ENCODE measurements at places on chromosomes 5 and 9.

DNA sequence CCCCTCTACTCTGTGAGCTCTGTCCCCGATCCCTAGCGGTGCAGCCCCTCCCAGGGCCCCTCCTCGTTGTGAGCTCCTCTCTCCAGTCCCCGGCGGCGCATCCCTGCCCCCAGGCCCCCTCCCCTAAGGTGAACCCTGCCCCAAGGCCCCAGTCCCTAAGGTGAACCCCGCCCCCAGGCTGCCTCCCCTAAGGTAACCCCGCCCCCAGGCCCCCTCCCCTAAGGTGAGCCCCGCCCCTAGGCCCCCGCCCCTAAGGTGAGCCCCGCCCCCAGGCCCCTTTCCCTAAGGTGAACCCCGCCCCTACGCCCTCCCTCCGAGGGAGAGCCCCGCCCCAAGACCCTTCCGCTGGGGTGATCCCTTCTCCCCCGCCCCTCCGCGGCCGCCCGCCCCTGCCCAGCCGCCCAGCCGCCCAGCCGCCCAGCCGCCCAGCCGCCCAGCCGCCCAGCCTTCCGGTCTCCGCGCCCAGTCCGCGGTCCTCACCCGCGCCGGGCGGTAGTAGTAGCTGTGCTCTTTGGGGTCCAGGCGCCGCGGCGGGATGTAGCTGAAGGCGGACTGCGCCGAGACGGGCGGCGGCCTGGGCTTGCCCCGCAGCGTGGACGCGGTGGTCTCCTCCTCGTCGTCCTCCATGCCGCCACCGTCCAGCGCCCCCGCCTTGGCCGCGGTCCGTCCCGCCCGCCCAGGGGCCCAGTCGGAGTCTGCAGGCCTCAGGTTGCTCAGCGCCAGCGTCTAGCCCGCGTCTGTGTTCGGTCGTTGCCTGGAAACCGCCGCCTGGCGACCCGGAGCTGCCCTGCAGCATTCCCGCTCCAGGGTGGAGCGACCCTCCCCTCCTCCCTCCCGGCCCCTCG, at the start of gene CFAP90:
Gene CFAP90 (minus strand): TSS at position 739 of the 845 bp plus-strand sequence. CDS start 112 bp downstream, at position 627.
- DNase-seq, result peak; percentile 48

- DNase-seq, result no peak
Observed at GRCh38 chr5:2432076-2432920, 319.2 kb downstream of the IRX2 start.

DNA sequence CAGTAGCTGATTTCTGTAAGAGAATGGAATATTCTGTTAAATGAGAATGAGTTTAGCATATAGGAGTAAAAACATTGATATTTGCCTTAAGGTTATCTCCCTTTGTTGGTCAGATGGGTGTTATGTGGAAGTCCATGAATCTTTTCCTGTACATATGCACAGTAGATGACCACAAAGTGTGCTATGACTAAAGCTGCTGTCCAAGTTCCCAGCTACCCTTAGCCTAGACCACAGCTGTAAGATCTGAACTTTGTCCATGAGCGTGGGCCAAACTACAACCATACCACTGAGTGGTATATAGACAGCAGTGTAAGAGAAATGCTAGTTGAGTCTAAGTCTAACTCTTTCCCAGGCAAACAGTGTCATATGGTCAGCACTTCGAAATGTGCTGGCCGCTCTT, 48.8 kb downstream of the CD180 start:
- DNase-seq, result no peak

- no peak for DNase-seq
Observed at GRCh38 chr9:129335464-129336129, 157.5 kb upstream of the IER5L start.

DNA sequence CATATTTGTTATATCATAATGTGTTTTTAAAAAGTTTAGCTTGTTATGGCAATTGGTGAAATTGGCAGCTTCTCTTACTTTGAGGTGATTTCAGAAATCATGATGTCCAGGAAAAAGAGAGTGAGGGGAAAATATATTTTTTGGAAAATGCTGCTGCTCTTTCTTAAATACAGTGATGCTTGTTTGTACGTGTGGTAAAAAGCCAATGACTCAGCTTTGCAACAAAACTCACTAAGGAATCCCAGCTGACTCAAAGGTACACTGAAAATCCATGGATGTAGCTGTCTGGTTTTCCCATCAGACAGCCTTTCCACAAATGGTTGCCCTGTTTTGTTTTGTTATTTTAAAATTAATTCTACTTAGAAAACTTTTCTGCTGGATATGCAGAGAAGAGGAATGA, 306.4 kb upstream of the PAPPA start:
- no peak for DNase-seq

DNA sequence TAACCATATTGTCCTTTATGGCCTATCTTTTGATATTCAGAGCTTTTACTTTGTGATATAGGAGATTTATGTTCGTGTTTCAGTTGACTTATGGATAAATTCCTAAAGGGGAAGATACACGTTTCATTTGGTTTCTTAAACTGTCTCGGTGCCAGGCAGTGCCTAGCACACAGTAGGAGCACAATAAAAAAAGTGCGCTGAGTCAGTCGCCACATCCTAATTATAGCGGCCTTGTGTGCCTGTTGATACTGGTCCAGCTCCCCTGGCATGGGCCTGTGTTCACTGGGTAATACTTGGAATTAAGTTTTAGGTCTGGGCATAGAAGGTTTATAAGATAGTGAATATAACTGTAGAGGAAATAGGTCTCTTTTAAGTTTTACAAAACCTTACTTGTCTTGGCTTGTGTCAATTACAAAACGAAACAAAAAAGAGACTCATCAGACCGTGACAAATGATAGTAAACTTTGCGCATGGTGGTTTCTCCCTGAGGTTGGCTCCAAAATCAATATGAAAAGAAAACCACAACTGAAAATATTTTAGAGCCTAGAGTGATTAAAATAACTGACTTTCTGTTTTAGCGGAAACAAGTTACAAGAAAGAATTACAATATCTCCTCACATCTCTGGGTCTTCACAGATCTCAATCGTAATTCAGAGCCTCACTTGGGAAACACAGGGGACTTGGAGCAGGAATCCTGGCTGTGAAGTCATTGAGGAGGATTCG, 84.8 kb downstream of the MVB12B start:
- DNase-seq, result peak; percentile 78

DNA sequence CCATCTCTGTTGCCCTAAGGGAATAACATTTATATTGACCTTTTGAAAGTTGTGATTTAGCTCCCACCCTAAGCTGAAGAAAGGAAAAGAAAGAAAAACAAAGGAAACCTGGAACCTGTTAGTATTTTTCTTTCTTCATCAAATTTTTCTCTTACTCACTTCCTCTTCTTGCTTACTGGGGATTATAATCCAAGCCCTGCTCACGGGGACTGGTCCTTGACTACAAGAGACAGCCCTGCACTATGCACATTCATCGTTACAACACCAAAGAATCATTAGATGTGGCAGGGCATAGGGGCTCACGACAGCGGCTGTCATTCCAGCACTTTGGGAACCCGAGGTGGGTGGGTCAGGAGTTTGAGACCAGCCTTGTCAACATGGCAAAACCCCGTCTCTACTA, 37.8 kb upstream of the LPAR1 start:
- no peak for DNase-seq

- no peak for DNase-seq
Observed at GRCh38 chr5:92580814-92581213, 1000.2 kb downstream of the NR2F1-AS1 start.

- DNase-seq, result no peak
Observed at GRCh38 chr5:5622806-5623205, 200.3 kb downstream of the ICE1 start.

- no peak for DNase-seq
Observed at GRCh38 chr5:34499001-34499734, 157.0 kb upstream of the RAI14 start.

GRCh38 chr9:121140162-121140561, 61.5 kb downstream of the RAB14 start:
- DNase-seq, result no peak

- DNase-seq, result no peak
Observed at GRCh38 chr9:91177661-91178280, 183.9 kb downstream of the AUH start.

GRCh38 chr5:141734501-141735229, 52.6 kb upstream of the ARAP3 start:
- no peak for DNase-seq

DNA sequence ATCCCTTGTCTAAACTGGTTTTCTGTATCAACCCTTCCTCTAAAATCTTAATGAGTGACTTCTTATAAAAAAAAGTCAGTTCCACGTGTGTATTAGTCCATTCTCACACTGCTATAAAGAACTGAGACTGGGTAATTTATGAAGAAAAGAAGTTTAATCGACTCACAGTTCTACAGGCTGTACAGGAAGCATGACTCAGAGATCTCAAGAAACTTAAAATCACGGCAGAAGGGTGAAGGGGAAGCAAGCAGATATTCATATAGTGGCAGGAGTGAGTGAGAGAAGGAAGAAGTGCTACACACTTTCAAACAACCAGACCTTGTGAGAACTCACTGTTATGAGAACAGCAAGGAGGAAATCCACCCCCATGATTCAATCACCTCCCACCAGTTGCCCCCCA, 307.8 kb upstream of the ARRDC3 start:
- no peak for DNase-seq

DNA sequence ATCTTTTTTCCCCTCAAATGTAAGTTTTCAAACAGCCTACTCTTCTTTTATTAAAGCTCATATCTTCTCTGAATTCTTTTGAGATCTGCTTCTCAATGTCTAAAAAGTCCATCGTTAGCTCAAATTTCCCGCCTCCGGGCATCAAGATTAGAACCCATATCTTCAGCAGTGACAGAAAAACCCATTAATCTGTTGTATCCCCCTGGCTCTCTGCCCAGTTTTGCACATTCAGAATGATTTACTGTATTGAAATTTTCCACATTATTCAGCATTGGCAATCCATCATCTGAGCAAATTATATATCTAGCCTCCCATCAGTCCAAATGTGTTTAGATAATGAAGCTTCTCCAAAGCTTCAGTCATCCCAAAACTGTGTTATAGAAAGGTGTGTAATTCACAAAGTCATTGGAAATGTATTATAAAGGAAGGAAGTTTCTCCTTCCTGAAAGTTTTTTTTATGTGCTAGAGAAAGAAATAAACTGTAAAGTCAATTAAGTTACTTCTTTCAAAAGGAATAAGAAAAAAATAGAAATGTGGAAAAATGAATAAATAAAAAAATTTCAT, 849.9 kb downstream of the MAT2B start:
- DNase-seq, result no peak

DNA sequence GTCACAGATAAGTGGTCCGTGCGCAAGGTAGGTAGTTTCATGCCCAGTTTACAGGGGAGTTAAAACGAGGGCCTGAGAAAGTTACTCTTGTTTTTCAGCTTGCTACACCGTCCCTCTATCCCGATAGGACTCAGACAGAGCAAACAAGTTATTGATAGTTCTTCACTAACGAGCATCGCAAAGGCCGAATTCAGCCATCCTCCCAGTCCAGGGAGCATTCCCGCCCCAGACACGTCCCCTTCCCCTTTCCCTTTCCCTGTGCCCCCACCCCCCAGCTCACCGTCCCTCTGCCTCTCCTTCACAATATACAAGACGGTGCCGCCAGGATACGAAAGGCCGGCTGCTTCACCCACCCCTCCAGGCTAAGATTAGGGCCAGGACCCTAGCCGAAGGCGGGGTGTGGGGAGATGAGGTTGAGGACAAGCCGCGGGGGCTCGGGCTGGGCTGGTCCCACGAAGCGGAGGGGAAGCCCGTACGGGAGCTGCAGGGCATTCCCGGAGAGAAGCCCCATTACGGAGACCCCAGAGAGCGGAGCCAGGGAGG, 599 bp downstream of the KIAA1191 start:
- no peak for DNase-seq

DNA sequence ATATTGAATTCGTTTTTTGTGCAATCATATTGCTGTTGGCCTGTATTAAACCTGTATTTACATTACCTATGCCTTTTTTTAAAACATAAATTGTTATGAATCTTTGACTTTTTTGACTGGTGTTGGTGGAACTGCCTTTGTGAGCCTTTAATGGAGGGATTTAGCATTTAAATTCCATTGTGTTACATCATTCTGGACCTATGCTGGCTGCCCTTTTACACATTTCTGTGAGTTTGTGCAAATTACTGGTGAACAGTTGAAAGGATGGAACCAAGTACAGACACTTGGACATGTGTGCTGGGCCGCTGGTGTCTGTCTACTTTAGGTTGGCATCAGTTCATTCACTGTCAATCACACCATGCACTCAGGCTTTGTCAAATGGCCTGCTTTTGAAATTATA, 3.4 kb downstream of the SNX18 start:
- no peak for DNase-seq

DNA sequence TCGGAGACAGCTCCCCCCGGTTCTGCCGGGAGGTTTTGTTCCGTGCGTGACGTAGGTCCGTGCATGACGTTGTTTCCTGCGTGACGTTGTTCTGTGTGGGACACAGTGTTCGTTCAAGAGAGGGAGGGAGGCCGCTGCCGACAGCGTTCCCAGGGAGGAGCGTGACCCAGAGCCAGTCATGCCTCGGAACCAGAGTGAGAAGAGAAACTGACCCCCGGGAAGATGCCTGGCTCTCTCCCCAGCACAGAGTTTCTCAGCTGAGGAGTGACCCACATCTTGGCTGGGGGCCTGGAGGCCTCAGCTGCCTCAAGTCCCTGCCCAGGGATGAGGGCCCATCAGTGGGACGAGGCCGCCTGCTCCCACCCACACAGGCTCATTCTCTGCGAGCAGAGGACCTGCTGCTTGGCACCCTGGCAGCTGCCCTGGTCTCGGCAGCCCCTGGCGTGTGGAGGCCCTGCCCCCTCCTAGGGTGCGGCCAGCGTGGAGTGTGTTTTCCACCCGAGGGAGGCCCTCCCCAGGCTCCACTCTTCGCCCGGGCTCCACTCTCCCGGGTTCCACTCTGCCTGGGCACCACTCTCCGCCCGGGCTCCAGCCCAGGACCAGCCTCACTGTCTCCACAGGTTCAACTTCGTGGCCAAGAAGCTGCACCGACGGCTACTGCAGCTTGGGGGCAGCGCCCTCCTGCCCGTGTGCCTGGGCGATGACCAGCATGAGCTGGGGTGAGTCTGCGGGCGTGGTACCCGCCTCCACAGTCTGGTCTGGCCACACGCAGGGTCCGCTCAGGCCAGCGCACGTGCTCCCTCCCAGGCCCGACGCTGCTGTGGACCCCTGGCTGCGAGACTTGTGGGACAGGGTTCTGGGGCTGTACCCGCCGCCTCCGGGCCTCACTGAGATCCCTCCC, 7.9 kb downstream of the NDOR1 start:
- no peak for DNase-seq

- no peak for DNase-seq
Observed at GRCh38 chr9:131701789-131702337, 38.0 kb downstream of the RAPGEF1 start.

DNA sequence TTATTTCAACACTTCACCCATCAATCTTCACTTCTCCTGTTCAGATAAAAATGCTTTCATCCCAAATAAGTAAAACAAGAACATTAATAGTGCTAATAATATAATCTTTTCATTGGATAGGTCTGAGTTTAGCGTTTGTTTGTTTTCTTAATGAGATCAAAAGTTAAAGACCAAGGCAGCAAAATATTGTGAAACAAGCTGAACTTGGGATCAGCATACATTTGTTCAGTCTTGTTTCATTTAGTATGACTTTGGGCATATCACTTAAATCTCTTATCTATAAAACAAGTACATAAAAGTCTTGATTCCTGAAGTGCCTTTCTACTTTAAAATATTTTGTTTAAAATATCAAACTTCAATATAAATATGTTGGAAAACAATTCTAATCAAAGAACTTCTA, 13.4 kb upstream of the SNX24 start:
- no peak for DNase-seq

GRCh38 chr9:477193-477592, 262.5 kb downstream of the DOCK8 start:
- DNase-seq, result no peak

All from stimulated activated naive CD4-positive, alpha-beta T cell (primary cell).